ENCODE measurements at places on chromosomes 7 and 10.

GRCh38 chr7:49255054-49255453 is 330.7 kb downstream of the CDC14C start:
- DNase-seq: no peak

DNA sequence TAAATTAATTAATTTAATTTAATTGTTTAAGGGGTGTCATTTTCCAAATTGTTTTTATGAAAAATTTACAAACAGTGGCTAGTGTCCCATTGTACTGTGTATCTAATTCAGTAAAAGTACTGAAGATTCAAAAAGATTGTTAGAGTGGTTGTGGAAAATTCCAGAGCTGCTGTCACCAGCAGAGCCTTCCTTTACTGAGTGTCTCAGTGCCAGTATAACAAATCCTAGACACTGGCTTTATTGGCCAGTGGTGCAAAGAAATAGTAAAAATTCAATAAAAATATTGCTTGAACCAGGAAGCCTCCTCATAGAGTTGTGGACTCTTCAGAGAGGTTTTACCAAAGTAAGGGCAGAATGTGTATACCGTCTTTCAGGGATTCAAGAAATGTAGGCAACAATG is 23.1 kb upstream of the HERPUD2 start:
- no peak for DNase-seq

DNA sequence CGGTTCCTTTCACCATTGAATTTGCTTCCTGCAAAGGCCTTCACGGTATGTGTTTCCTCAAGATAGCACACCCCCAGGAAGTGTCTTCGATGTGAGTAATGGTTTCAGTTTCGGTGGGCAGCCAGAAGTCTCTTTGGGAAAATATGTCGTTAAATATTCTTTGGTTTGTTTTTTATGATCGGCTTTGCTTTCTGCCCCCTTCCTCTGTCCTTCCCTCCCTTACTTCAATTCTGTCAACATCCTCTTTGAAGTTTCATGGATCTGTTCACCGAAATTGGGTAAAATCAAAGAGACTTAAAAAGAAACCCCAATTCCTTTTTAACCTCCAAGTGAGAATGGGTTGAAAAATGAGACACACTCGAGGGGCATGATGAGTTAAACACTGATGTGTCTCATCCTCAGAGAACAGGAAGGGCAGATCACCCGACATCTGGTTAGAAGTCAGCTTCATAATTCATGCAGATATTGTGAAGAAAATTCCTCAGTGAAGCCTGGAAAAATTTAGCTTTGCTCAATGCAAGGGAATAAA is 170.8 kb upstream of the HABP2 start:
- no peak for DNase-seq

- no peak for DNase-seq
Observed at GRCh38 chr10:43136432-43136831, 1.8 kb upstream of the CSGALNACT2 start.

DNA sequence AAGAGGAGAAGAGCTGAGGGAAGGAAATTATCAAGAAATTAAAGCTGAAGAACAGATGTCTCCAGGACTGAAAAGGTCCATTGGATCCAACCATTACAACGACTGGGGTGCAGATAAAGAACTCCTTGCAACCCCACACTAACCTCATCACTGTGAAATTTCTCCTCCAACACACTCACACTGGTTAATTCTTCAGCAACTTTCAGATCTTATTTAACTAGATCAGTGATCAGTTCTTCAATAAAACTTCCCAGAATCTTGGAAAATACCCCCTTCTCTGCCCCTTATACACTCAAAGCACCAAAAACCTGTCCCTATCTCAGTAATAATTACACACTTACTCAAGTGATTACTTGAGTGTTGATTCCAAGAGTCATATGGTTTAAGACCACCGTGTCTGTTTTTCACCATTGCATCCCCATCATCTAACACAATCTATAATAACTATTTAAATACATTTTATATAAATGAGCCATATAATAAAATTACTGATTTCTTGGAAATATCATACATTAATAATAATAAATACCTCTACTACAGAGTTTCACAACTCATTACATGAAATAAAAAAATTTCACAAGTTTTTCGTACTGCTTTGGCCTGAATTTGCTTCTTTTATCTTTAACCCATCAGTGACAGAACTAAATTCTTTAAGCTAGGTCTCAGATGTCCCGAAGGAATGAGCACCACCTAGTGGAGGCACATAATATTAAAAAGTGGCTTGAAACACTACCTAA is 123.7 kb downstream of the MPP7 start:
- no peak for DNase-seq

DNA sequence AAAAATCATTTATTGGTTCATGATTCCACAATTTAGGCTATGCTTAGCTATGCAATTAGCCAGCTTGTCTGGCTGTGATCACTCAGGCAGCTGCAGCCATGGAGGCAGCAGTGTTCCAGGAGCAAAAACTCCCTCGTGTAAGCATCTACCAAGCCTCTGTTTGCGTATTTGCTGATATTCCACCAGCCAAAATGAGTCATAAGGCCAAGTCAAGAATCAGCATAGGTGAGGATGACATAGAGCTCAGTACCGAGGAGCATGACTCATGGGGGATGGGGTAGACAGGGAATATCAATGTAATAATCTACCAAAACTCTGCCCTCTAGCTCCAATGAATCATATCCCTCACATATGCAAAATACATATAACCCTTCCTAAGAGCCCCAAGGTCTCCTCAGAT is 63.3 kb downstream of the IMMP2L start:
- DNase-seq: no peak

- DNase-seq: no peak
Observed at GRCh38 chr10:44464503-44464902, 79.6 kb upstream of the CXCL12 start.

DNA sequence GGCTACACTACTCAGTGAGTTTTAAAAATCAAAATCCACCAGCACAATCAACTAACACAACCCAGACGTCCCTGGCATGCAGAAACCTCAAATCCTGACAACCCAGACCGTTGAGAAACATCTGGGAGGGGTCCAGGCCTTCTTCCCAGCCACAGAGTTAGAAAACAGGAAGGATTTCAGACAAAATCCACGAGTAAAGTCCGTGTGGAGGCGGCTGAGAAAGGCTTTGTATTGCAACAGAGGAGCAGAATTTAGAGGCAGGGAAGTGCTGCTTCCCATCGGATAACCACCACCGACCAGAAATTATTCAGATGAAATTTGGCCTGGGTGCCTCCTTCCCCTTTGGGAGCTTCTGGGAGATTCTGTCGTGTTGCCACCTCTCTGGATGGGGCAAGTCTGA is 61.5 kb downstream of the TNS3 start:
- no peak for DNase-seq

DNA sequence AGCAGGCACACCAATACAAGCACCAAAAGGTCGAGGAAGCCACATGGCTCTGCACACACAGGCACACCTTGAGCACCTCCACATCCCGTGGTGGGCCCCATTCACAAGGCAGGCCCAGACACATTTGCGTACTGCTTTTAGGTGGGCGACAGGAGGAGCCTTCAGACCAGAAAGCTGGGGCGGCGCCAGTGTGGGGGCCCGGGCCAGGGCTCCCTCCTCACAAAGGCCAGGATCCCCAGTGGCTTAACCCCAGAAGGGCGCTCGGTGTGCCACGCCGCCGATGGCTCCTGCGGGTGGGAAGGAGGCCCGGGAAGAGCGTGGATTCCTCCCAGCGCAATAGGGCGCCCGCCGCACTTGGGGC is 2.8 kb upstream of the SMARCD3 start:
- no peak for DNase-seq

GRCh38 chr7:50145226-50145625 is 52.2 kb upstream of the ZPBP start:
- DNase-seq: no peak

DNA sequence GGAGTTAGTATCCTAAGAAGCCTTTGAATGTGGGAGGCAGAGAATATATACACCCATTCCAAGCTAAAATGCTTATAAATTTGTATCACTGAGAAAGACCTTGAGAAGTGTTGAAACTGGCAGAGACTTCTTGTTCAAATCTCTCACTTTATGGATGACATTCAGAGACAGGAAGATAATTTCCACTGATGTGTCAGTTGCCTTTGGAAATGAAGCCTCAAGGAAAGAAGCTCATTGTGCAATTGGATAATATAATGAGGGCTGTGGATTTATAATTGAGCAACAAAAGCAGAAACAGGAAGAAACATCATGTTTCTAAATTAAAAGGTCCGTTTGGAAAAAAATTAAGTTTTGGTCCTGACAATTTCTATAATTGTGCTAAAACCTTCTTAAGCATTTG is 789.9 kb upstream of the IGFBP3 start:
- DNase-seq: no peak

DNA sequence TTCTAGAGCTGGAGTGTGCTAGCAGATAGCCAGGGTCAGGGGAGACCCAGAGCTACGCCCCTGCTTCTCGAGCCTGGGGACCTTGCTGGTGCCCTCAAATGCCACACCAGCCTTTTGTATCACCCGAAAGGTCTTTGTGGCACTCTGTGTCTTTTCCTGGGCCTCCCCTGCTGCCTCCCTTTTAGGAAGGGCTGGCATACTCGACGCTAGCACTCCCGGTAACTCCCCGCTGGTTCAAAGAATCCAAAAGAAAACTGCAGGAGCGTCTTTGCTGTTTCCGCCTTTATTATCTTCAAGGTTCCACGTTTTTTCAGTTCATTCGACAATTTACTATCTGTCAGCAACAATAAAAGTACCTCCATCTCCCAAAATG is 36.3 kb downstream of the CTBP2 start:
- DNase-seq: no peak

DNA sequence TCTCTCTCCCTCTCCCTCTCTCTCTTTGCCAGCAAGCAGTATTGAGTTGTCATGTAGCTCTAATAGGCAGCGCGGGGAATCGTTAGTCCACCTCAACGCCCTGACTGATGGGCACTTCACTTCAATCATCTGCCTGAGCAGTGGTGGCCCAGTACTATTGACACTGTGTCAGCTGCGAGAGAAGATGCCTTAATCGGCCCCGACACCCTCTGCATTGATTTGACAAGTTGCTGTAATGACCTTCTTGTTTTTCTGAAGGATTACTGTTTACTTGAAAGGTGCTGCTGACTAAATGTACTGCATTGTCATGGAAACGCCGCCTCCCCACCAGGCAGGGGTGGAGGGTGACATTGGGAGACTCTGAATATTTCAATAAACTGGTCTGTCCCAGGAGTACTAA is 913.8 kb downstream of the KCNMA1 start:
- peak; percentile 2 for DNase-seq

DNA sequence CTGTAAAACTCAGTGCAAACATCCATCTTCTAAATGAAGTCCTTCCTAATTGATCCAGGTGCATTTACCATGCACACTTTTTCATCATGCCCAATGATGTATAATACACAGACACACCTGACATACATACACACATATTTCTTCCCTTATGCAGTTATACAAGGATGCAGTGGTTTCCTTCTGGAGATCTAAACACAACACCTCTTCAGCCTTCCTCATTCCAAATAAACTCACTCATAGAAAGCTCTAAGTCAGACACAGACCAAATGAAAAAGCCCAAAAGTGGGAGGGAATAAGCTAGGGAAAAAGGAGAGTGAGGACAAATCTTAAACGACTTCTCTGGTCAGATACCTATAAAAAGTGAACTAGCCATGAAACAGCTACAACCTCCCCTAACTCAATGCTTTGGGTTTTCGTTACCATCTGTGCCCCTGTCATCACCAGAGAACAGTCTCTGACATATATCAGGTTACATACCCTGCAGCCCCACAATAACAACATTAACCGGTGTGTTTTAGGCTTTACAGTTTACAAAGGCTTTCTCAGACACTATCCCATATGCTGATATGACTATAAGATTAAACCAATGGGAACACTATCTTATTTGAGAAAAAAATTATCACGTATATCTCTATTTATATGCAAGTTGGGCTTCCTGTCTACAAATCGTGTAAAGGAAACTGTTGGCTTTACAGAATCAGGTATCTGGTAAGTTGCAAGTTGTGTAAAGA is 675.2 kb downstream of the PHTF2 start:
- peak; percentile 5 for DNase-seq

GRCh38 chr10:101250136-101250535 is 20.9 kb upstream of the LBX1 start:
- no peak for DNase-seq

- peak; percentile 22 for DNase-seq
Observed at GRCh38 chr7:116271963-116272886, 61.9 kb downstream of the TES start.

GRCh38 chr10:78476156-78476555 is 442.5 kb downstream of the RPS24 start:
- DNase-seq: no peak

DNA sequence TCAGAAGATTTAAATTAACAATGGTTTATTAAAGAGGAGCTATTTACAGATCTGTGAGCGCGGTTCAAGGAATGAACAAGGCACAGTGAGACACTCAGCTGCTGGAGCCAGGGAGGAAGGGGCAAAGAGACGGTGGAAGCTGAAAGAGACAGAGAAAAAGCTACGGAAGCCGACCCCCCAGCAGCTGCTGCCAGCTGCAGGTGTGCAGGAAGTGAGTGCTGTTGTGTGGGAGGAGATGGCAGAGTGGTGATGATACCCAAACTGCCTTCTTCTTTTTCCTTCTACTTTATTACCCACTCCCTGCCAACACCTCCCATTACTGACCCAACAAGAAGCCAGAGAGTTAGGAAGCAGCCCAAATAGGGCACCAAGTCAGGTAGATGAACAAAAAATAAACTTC is 41.9 kb upstream of the MBL2 start:
- no peak for DNase-seq

GRCh38 chr7:17123020-17123419 is 175.4 kb upstream of the AHR start:
- no peak for DNase-seq

DNA sequence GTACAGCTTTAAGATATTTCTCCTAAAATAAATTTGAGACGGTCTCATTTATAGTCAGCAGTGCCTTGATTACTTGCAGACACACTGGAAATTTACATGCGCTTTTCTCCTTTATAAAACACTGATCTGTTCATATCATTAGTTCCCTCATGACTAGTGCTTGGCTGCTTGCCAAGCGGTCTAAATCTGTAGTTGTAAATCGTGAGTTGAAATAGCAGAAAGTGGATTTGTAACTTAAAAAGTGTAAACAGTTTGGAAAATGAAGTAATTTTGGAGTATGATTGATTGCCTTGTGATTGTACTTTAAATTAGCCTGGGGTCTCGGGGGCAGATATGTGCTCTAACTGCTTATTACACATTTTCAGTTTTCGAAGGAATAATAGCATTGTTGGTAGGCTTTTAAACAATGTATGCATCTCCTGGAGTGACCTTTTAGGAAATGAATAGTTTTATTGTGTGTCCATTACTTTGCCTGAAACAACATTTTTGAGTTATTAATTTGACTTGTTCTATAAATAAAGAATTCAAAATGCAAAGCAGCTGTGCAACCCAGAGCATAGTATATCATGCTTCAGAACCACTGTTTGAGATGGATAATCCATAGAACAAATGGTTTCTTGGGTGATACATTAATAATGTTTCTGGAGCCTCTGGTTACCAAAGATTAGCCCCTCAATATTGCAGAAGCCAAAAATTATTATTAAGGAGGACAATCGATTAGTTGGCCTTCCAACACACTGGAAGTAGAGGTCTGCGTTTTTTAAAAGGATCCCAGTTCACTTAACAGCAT is 73.3 kb downstream of the ARID5B start:
- DNase-seq: no peak

GRCh38 chr10:92690211-92690914 is 608 bp downstream of the HHEX start:
- DNase-seq: peak; percentile 61

- peak; percentile 20 for DNase-seq
Observed at GRCh38 chr10:43094085-43094484, 17.2 kb downstream of the RET start.

- no peak for DNase-seq
Observed at GRCh38 chr7:24982917-24983316, 2.9 kb upstream of the OSBPL3 start.
